Bronchial epithelial cell (primary cell): ENCODE measurements at places on chromosomes 3 and 15. TPM values are rescaled to one million over a fixed set of nuclear protein-coding genes. Genes with fewer than 3 reads are reported as not detected.
A peak's percentile ranks its signal among the peaks of the same experiment; 100 is the strongest.

Gene CPNE9
- not detected in 2 replicates for total RNA-seq

Gene TNFAIP8L3
- 5.0 and 7.6 TPM in 2 replicates for total RNA-seq

DNA sequence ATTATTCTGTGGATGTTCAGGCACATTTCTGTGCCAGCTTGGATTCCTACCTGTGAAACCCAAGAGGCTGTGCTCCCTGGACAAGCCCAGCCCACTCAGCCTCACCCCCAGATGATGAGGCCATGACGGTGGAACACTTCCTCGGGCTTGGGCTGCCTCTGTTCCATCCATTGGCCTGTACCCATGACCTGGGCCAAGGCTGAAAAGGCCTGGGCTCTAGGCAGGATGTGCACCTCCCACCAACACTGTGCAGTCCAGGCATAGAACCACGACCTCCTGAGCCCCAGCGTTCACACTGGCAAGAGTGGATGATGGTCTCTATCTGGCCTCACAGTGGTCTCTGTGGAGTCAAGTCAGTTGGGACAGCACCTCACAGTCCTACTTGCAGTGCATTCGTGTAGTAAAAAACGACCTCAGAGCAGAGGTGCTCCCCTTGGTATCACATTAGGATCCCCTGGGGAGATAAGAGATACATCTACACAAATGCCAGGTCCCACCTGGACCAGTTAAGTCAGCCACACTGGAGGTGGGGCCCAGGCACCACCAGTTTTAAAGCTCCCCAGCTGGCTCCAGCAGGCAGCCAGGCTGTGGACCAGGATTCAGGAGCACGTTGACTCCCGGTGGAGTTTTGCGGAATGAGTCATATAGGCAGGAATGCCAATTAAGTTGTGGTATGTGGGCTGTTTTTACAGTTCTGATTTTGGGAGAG is 39.0 kb upstream of the IGF1R start:
- DNase-seq, result peak; percentile 64

GRCh38 chr3:38578551-38578950 is 70.9 kb downstream of the SCN5A start:
- no peak for DNase-seq

- no peak for DNase-seq
Observed at GRCh38 chr15:35784745-35785144, 238.8 kb upstream of the DPH6 start.

- DNase-seq, result peak; percentile 10
Observed at GRCh38 chr3:100761211-100761942, 52.1 kb downstream of the TFG start.

- no peak for DNase-seq
Observed at GRCh38 chr3:10766049-10766705, 49.9 kb upstream of the SLC6A11 start.
